ENCODE measurements at places on chromosomes 6 and 20.

DNA sequence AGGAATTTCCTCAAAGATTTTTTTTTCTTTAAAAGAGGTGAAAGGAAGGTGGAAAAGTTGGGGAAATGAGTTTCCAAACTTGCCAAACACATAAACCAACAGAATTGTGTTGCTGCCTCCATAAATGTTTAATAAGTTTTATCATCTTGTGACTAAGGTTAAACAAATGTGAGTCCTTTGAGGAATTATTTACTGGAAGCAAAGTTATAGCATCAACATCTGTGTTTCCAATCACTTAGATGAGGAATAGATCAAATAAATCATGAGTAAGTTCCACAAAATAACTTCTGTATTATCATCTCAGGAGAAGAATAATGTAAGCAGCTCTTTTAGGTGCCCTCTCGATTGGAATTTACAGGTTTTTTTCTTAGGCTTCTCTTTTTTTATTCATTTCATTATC, 20.5 kb downstream of the TSHZ2 start:
- no peak for DNase-seq

- no peak for DNase-seq
These were observed 167.4 kb upstream of the LRFN2 start for GRCh38 chr6:40754461-40755045.

GRCh38 chr6:44238687-44239350, 8.1 kb upstream of the HSP90AB1 start:
- no peak for DNase-seq

GRCh38 chr6:8657522-8657921, 222.2 kb upstream of the SLC35B3 start:
- DNase-seq: no peak

DNA sequence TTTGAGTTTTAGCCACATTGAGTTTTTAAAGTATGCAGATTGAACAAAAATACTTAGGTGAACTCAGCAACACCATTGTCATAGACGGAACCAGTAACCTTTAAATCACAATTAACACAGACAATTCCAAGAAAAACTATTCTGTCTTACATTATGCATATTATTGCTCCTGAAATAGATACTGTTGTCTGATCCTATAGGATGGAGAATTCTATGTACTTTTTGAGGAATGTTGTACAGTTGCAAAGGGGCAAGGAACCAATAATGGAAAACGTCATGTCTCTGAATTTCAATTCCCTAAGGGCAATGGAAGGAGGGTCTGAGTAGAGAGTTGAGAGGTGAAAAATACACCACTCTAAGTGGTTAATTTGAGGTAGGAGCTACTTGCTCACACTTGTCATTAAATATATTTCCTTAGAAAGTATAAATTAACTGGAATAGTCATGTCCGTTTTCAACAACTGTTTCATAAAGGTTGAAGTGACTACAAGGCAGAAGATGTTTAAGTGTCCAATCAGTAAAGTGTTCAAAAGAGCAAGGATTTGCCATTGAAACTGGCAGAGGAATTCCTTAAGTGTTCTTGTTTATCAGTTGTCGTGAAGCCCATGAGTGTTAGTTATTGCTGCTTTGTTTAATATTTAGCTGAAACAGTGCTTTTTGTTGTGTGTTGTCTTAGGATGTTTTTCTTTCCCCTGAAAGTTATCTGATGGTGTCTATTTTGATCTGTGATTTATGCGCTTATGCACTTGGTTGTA, 1.3 kb downstream of the NKAIN2 start:
- DNase-seq: no peak

All from AG09319 (cell line).